Fibroblast of upper back skin (primary cell): ENCODE measurements at places on chromosomes 12 and 14.

GRCh38 chr12:67034110-67034879 lies 234.9 kb upstream of the CAND1 start:
- DNase-seq, result peak; percentile 44

GRCh38 chr14:89899291-89899690 lies 55.2 kb downstream of the EFCAB11 start:
- peak; percentile 92 for DNase-seq

DNA sequence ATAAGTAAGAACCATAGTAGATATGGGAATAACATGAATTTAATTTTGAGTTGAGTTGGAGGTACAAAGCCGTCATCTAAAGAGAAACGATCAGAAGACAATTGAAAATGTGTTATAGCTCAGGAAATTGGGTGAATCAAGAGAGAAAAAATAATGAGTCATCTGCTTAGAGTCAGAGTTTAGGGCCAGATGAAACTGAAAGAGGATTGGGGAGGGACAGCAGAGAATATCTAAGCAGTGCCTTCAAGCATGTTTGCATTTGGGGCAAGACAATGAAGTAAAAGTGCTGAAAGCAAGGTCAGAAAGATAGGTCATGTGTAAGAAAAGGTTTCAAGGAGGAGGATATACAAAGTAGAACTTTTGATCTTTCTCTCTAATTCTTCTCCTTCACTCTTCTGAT lies 49.4 kb downstream of the SLC15A5 start:
- no peak for DNase-seq

- DNase-seq, result no peak
These were observed 25.4 kb downstream of the CDC42BPB start for GRCh38 chr14:103031956-103032355.

DNA sequence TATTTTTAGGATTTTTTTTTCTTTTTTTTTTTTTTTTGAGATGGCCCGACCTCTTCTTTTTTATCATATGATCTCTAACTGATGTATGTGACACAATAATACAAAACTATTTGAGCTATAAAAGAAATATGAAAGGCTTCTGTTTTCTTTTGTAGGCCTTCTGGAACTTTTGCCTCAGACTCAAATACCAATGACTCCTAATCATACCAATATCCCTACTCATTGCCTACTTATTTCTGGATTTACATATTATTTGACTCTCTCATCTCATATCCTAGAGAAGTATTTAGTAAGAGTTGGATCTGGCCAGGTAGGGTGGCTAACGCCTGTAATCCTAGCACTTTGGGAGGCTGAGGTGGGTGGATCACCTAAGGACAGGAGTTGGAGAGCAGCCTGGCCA lies 12.7 kb upstream of the WDR89 start:
- peak; percentile 64 for DNase-seq

- DNase-seq, result peak; percentile 2
These were observed 98.5 kb upstream of the NEDD1 start for GRCh38 chr12:96808587-96808986.

GRCh38 chr14:95290871-95291431 lies 28.8 kb downstream of the CLMN start:
- no peak for DNase-seq

- DNase-seq, result peak; percentile 22
These were observed 231.7 kb downstream of the NRXN3 start for GRCh38 chr14:78401866-78402265.

DNA sequence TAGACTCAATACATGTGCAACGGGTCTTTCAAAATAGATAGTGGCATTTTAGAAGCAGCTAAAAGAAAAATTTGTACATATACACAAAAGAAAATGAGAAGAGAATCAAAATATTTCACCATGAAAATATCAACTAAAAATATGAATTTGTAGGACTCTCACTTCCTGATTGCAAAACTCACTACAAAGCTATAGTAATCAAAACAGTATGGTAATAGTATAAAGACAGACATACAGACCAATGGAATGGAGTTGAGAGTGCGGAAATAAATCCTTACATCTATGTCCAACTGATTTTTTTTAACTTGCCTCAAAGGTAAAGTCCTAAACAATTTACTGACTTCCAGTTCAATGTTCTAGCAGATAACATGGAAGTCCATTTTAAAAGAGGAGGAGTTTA lies 13.1 kb downstream of the C2CD5 start:
- no peak for DNase-seq

DNA sequence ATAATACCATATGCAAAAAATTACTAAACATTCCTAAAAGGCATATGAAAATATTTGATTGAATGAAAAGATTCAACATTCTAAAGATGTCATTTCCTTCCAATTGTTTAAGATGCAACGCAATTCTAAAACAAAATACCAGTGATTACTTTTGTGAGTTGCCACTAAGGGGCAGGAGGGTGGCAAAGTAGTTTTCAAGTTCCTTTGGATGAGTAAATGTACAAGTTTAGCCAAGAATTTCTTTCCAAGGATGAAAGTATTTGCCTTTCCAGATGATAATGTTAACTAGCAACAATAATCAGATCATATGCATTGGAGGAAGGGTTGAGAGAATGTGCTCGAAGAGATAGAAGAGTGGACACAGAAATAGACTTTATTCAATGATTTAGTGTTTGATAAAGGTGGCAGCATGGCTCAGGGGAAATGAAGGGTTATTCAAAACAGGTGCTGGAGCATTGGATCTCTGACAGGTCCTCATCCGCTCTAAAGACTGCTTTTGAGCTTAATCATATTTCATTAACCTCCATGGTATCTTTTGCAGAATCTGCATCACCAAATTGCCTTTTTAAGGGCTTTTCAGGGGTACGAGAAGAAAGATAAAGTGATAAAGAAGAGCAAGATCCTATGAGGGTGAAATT lies 678.5 kb upstream of the TBX3 start:
- peak; percentile 34 for DNase-seq

GRCh38 chr12:62767496-62767895 lies 167.5 kb downstream of the PPM1H start:
- DNase-seq, result peak; percentile 79

GRCh38 chr14:95317817-95318343 lies 1.8 kb downstream of the CLMN start:
- no peak for DNase-seq

DNA sequence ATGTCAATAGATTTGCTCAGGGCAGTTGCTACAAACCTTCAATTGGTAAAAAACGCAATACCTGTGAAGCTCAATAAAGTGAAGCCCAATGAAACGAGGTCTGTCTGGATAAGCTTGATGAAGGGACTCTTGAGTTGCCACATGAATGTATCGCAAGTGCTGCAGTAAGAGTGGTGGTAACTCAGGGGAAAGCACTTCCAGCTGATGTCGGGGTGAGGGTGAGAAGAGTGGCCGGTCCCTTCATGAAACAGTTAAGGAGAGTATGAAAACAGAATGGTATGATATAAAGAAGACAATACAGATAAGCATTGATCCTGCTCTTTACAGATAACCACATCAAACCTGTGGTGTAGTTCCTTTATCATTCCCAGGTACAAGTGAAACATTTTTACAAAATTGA lies 83.4 kb upstream of the EVL start:
- no peak for DNase-seq
